Iris pigment epithelial cell (primary cell): ENCODE measurements at places on chromosomes 16 and 17.
A peak's percentile ranks its signal among the peaks of the same experiment; 100 is the strongest.

DNA sequence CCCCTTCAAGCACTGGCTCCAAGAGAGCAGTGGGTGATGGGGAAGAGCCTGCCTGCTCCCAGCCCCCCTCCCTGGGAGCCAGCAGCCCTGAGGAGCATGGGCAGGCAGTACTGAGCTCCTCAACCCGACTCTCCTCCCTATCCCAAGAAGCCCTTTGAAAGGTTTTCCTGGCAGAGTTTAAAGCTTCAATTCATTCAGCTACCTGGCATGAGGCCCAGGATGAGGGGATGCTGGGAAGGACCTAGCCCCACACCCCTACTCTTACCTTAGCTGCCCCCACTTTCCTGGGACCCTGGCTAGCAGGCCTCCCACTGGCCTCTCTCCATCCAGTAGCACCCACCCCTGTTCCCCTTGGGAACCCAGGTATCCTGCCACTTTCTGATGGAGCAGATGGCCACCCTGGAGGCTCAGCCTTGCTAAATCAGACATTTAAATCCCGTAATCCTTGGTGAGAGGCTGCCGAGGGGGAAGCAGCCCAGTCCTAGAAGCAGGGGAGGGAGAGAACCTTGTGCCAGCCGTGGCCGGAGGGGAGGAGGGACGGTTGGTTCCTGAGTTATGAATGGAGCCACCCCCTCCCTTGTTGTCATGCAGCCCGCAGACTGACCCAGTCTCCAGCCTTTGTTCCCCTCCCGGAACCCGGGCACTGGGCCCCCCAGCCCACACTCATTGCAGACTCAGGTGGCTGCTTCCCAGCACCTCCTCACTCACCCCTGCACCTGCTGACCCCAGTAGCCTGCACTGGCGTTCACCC lies 17.1 kb downstream of the ATP1B2 start:
- no peak for DNase-seq

DNA sequence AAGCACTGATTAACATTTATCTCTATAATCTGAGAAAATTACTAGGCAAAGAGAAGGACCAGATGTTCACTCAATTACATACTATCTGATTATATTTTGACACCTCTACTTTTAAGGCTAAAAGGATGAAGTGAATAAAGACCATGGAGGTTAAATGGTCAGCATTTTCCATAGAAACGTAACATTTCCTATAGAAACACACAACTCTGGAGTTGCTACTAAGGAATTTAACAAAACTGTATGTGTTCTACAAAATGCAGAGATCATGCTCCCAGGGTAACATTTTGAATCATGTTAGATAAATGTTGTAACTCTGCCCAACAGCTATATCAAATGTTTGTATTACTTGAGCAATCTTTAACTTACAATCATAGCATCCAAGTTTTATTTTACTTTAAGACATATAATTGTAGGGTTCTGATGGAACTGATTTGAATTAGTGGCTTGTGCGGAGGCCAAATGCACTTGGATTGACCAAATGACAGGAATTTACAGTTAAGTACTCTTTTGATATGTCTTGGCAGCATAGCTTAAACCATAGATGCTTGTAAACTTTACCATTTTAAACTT lies 97.7 kb downstream of the RPGRIP1L start:
- no peak for DNase-seq

GRCh38 chr16:80924372-80924978 lies 82.2 kb downstream of the CMC2 start:
- DNase-seq, result peak; percentile 61

DNA sequence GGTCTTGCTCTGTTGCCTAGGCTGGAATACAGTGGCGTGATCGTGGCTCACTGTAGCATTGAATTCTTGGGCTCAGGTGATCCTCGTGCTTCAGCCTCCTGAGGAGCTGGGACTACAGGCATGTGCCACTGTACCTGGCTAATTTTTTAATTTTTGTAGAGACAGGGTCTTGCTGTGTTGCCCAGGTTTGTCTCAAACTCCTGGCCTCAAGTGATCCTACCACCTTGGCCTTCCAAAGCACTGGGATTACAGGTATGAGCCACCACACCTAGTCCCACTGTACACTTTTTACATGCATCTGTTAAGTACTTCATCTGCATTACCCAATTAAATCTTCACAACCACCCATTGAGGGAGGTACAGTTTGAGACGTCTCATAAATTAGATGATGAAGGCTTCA lies 12.4 kb downstream of the TNRC6A start:
- DNase-seq, result no peak

- DNase-seq, result no peak
These were observed 1.5 kb downstream of the N4BP1 start for GRCh38 chr16:48608452-48608851.

DNA sequence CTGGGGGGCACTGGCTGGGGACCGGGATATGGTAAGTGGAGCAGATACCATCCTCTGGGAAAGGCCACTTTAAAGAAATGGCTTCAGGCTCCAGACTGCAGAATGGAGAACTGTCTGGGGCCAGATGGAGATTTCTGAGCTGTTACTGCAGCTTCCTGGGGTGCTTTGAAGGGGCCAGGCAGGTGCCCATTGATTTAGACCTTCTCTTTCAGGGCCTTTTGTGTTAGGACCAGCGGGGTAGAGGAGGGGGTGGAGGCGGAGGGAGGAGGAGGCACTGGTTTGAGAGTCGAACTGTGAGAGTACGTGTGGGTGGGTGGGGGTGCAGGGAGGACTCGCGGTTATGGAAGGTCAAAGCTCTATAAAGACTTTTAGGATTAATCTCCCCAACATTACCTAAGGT lies 11.4 kb downstream of the NECAB2 start:
- DNase-seq, result no peak

GRCh38 chr17:21419299-21420239 lies 43.4 kb downstream of the KCNJ12 start:
- no peak for DNase-seq

DNA sequence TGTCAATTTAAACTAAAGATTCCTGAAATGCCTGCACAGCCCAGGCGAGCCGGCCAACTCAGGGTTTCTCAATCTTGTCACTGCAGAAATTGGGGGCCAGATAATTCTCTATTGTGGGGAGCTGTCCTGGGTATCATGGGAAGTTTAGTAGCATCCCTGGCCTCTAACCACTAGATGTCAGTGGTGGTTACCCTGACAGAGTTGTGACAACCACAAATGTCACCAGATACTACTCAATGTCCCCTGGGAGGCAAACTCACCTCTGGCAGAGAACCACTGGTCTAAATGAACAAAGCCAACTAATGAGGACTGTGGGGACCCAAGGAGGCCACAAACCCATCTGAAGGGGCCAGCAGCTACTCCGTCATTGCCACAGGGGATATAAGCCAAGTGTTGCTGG lies 90.9 kb downstream of the MYH11 start:
- peak; percentile 30 for DNase-seq

- DNase-seq, result peak; percentile 52
These were observed 76.4 kb downstream of the MRC2 start for GRCh38 chr17:62703776-62704380.

DNA sequence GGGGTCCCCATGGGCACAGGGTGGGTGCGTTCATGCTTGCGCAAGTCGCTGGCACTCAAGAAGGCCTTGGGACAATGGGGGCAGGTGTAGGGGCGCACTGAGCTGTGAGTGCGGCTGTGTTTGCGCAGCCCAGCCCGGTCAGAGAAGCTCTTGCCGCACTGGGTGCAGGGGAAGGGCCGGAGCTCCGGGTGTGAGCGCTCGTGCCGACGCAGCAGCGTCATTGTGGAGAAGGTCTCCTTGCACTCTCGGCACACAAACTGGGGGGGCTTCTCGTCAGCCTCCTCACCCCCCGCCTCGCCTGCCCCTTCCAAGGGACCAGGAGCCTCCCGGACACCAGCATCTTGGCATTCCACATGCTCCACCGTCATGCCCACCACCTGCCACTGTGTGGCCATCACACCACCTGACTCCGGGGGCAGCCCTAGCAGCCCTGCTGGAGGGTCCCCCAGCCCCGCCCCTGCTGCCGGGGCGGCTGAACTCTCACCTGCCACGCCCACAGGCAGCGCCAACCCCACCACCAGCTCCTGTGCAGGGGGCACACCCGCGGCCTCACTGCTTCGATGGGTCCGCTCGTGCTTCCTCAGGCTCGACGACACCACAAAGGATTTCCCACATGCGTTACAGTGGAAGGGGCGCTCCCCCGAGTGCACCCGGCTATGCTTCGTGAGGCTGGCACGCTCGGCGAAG lies 12.8 kb downstream of the ZNF668 start:
- DNase-seq, result no peak

DNA sequence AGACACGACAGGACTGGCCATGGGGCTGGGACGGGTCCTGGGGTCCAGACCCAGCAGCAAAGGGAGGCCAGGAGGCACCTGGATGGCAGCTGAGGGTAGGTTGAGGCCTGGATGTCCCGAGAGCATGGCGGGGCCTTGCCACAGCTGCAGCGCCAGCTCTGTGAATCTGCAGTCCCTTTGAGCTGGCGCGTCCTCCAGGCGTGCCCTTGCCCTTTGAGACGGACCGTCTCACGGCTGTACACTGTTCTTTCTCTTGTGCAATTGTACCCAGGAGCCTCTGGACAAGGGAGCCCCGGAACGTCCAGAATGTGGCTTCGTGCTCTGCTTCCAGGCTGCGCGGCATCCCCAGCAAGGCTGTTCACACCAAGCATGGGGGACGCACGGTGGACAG lies 69.5 kb upstream of the CIBAR2 start:
- DNase-seq, result no peak

DNA sequence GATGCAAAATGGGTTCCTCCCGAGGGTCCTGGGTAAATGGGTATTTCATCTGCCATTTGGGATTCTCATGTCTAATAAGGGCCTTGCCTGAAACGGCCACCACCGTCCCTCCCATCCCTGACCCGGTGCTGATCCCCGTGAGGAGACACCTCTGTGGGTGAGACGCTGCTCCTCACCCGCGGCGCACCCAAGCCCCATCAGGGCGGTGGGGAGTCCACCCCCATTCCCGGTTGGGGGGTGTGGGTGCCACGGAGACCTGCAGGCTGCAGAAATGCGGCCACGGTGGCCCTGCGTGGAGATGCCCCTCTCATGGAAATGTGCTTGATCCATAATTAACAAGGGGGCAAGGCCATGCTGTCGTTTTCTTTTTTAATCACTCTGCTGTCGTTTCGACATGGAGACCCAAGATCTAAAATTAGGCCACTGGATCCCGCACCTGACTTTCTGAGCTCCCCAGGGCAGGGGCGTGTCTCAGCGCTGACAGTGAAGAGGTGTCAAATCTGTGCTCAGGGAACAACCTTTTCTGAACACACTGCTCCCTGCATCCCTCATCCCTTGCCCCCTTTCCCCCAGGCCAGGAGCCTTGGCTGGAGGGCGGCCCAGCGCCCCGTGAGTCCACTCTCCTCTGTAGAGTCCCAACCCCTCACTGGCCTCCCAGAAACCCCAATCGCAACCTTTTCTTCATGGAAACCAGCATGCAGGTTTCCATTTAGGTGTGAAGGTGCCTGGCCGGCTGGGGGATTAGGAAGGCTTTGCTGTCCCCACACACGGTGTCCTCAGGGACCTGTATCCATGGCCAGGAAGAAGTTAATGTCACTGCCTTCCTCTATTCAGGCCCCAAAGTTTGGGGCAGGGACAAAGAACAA lies 38.9 kb downstream of the PEMT start:
- no peak for DNase-seq

GRCh38 chr16:88976366-88977017 lies 515 bp downstream of the CBFA2T3 start:
- DNase-seq, result no peak

GRCh38 chr17:29582772-29583171 lies 6.7 kb downstream of the GIT1 start:
- DNase-seq, result no peak

DNA sequence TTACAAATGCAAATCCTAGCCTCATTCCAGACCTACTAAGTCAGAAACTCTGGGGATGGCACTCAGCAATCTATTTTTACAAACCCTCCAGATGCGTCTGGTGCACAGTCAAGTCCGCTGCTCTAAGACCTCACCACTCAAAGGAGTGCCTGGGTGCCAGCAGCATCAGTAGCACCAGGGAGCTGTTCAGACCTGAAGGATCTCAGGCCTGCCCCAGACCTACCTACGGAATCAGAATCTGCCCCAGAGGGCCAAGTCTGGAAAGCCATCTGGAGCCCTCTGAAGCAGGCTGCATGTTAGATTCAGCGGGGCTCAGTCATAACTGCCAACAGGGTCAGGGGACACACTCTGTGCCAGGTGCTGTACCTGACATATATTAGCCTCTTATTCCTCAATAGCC lies 17.6 kb downstream of the MEOX1 start:
- DNase-seq, result no peak

- no peak for DNase-seq
These were observed 3.8 kb upstream of the ICAM2 start for GRCh38 chr17:64024215-64024654.

GRCh38 chr17:67891481-67892119 lies 66.3 kb downstream of the BPTF start:
- peak; percentile 74 for DNase-seq

DNA sequence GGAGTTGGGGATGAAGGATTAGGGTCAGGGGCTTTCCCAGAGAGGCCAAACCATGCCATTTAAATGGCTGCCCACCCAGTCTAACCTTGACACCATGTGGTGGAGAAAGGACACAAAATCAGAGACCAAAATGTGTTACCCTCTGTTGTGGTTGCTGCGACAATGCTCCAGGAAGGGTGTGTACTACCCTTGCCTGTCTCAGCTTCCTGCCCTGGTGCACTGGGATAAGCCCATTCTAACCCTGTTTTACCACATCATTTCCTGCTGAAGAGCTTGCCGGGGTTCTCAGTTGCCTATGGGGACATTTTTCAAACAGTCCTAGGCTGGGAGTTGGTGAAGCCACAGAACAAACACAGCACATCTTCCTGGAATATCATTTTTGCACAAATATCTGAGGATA lies 4.9 kb downstream of the OR4D1 start:
- no peak for DNase-seq

- DNase-seq, result no peak
These were observed 104.2 kb upstream of the SIAH1 start for GRCh38 chr16:48489376-48489775.

GRCh38 chr17:73439597-73439996 lies 127.8 kb upstream of the CDC42EP4 start:
- no peak for DNase-seq

DNA sequence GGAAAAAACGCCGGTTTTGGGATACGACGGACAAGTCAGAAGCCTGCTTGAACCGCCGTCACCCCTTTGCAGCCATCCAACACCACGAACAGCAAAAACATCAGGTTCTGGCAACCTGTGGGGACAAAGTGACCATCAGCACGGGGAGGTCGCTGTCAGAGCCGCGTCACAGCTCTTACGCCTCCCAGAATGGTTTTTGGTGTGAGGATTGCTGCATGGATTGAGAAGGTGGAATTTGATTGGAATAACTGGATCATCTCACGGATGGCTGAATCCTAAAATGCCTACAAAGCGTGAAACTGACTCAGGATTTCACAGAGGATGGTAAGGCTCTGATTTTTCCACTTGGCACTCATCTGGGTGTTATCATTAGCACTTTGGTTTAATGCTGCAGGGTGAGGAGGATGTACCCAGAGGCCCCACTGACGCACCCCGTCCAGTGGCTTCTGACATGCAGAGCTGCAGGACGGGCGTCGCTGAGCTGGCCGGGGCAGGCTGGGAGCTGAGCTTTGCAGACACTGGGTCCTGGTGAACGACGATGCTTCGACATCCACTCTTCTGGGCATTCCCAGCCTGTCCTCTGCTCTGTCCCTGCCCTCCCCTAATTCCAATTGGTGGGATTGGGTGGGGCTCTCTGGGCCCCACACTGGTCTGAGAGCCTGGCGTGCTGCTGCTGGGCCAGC lies 73.4 kb upstream of the CREBBP start:
- DNase-seq, result no peak
